ENCODE measurements at places on chromosomes 2 and 18.

- no peak for DNase-seq
Measured at GRCh38 chr2:9276901-9277451, 70.4 kb downstream of the ASAP2 start.

DNA sequence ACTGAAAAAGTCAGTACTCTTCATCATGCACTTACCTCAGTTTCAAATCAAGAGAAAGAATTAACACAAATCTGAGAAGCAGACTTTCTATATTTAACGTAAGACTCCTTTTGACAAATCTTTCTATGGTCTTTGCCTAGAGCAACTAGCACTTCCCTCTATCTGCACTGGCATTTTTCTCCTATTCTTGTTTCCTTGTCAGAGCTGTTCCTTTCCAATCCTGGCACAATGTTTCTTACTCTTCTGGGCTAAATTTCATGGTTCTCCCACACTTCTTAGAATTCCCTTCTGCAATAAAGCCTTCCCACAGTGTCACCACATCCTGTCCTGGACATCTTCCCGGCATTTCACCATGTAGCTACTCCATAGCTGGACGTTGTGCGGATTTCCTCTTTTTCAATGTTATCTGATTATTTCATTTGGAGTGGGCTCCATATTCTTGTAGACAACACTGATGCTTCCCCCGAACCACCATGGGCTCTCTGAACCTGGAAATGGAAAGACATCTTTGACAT lies 144.7 kb upstream of the CTNNA2 start:
- no peak for DNase-seq

DNA sequence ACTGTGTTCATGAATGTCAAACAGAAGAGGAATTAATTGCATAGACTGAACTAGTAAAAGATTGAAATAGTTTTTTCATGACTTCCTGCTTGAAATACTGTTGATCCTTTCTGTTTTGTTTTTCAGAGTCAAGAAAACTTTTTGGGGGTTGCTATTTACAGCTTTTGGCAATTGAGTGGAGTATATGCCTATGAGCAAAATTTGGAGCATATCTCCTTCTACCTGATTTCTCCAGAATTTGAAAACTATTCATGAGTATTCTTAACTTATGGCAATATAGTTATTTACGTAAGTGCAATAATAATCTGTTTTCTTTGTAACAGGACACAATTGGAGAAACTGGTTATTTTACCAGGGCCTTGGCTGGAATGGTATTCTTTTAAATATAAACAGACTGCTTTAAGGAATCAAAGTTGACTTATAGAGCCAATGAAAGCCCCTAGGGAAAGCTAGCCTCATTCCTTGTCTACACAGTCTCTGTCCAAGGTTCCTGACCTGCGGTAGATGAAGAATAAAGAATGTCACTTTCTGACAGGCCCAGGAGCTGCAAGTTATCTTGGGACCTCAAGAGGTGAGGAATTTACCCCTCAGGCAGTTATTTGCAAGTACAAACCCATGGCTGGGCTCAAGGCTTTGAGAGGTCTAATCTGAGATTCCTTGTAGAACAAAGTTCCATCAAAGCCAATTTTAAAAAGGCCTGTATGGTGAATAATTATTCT lies 193.5 kb upstream of the NDUFV2 start:
- DNase-seq: no peak

DNA sequence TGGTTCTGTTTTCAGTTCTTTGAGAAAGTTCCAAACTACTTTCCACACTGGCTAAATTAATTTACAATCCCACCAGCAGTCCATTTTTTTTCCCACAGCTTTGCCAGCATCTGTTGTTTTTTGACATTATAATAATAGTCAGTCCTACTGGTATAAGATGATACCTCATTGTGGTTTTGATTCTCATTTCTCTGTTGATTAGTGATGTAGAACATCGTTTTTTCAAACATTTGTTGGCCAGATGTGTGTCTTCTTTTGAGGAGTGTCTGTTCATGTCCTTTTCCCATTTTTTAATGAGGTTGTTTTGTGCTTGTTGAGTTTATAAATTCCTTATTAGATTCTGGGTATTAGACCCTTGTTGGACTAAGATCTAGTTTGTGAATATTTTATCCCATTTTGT lies 376.8 kb upstream of the NT5C1B start:
- DNase-seq: no peak

DNA sequence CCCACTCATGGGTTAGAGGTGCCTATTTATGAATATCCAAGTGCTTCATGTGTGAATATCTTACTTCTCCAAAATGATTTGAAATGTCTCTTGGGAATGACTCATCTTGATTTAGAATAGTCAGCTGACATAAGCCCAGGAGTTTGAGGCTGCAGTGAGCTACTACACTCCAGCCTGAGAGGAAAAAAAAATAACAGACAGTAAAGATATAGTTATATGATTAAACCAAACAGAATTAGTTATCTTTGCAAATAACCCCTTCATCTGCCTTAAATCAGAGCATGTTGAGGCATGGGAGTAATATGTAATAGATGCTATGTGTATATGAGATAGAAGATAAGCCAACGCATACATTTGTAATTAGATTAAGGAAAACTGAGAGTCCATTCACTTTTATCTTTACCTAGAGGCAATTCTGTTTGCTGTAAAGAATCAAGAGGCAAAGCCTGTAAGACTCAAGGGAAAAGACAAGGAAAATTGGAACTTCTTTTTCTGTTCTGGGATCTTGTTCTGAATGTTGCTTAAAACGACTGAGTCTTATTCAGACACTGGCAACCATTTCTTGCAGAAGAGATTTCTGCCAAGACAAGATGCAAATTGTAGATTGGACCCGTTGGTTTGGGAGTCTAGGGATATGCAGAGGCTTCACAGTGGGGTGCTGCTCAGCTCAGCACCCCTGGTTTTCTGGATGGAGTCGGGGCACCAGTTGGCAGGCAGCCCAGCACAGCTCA lies 104.4 kb downstream of the LIPG start:
- no peak for DNase-seq

- DNase-seq: no peak
Measured at GRCh38 chr18:32907648-32908423, 135.0 kb upstream of the KLHL14 start.

DNA sequence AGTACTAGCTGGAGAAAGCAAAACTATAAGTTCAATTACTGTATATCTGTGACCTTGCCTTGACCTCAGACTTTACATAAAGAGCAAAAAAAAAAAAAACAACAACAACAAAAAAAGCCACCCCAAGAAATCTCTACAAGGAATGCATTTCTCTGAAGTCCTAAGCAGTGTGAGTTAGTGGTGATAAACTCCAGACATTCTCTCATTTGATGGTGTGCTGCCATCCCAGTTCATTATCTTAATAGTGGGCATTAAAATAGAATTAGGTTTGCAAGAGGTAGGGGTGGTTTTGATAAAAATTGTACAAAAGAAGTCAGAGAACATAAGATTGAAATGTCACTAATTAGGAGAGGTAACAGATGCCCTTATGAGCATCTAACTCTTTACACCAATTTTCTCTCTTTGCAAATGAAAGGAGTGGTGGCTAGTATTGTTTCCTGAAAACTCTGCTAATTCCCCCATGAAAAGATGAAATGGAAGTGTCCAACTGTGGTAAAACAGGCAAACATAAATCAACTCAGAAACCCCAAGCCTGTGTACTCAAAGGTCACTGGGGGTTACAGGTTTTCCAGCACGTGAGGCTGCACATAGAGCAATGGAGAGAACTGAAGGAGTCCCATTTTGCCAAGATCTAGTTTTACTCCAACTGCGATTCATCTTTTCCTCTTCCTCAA lies 131.9 kb downstream of the MEIS1 start:
- DNase-seq: no peak

DNA sequence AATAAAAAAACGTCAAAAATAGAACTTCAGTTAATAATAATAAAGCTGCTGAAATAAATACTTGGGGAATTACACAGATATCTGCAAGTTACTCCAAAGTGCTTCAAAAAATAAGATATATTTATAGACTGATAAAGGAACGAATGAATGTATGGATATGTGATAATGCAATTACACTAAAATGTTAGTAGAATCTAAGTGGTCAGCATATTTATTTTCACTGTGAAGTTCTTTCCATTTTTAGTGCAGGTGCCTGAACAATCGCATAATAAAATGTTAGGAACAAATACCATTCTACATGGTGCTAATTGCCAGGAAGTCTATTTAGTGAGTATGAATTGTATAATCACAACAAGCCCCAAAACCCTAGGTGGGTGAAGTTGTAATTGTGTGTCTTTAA lies 169.6 kb upstream of the RGPD4 start:
- no peak for DNase-seq

DNA sequence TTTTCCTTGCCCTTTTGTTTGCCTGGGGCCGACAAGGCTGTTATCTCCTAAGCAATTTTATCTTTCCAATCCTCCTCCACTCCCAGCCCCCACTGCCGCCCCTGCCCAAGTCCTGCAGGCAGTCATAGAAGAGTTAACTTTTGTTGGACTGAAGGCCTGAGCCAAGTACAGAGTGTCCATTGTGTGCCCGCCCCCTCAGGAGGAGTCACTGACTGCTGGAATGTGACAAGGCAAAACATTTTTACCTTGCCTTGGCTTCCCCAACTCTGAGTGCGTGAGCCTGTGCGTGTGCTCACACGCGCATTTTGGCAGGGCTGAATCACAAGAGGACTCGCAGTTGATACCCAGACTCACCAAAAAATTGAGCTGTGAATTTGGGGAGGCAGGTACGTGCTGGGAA lies 16.2 kb downstream of the SETBP1 start:
- DNase-seq: no peak

DNA sequence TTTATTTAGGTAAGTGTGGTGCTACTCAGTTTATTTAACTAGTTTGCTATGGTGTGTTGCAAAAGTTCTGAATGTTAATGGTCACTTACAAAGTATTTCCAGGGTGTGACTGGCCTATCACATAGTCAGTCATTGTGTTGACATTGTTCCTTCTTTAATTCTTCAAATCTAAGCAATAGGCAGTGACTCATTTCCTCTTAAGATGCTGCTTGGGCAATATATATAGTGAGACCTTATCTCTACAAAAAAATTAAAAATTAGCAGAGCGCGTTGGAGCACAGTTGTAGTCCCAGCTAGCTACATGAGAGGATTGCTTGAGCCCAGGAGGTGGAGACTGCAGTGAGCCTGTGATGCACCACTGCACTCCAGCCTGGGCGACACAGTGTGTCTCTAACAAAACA lies 5.8 kb upstream of the CCDC88A start:
- DNase-seq: no peak

GRCh38 chr18:59846814-59847490 lies 52.8 kb upstream of the PMAIP1 start:
- no peak for DNase-seq

GRCh38 chr18:812376-813171 lies 532 bp upstream of the YES1 start:
- DNase-seq: peak; percentile 46

GRCh38 chr2:24016376-24016761 lies 6.5 kb downstream of the MFSD2B start:
- DNase-seq: no peak

- no peak for DNase-seq
Measured at GRCh38 chr2:148603562-148603920, 41.0 kb upstream of the EPC2 start.

- DNase-seq: no peak
Measured at GRCh38 chr18:13126966-13127598, 91.5 kb upstream of the LDLRAD4 start.

GRCh38 chr18:6374340-6374739 lies 40.4 kb downstream of the L3MBTL4 start:
- DNase-seq: no peak

DNA sequence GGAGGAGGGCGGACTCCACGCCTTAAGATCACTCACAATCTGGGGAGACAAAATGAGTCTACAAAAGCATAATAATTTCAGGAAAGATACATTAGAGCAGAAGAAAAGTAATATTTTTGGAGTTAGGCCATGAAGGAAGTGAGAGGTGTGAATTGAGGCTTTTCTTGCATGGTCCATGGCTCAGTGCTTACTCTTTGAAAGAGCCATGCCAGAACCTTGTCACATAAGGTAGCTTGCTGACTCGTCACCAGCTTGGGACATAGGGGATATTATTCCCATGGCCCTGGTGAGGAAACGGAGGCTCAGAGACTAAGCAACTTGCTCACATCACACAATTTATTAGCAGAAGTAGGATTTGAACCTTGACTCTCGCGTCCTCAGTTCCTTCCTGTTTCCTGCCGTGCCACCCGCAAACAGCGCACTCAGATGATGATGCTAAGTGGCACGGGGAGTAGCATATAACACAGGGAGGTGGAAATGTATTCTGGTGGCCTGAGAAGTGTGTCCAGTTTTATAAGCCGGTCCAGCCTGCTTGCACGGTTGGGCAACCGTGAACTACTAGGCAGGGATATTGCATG lies 312.2 kb upstream of the EPAS1 start:
- DNase-seq: no peak

DNA sequence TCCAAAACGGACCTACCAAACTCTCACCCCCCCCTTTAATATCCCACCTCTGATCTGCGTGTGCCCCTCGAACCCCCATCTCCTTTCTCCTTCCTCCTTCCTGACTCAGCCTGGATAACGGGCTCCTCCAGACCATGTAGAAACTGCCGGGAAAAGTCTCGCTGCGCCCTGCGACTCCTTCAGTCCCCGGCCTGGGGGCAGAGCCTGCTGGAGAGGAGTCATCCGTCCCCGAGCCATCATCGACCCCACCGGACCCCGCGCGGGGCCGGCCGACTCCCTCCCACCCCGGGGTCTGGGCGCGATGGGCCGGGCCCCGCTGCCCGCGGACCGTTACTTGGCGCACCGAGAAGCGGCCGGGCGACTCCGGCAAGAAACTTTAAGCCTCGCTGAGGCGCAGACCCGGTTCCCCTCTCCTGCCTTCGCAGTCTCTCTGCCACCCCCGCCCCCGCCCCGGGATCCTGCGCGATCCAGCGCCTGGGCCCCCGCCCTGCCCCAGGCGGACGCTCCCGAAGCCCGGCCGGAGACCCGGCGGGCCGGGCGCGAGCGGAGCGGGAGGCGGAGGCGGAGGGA lies 3.4 kb downstream of the ZEB2 start:
- no peak for DNase-seq

- DNase-seq: no peak
Measured at GRCh38 chr2:98252038-98252773, 94.0 kb upstream of the CNGA3 start.

- no peak for DNase-seq
Measured at GRCh38 chr2:131543385-131543891, 15.8 kb downstream of the CCDC74A start.

- no peak for DNase-seq
Measured at GRCh38 chr2:202269585-202269984, 4.0 kb downstream of the NOP58 start.

DNA sequence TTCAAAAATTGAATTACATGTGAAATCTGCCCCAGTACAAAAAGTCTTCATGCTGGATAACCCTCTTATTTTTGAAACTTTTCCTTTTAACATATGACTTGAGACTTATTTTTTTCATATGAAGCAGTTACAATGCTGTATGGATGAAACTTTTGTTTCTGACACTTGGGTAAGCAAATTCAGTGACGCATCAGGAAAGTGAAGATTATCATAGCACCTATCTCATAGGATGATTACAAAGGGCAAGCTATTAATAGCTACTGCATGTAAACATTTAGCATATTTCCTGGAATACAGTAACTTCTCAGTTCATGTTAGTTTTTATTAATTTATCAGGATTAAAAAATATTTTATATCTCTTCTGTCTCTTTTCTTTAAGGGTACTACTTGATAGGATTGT lies 1109.2 kb downstream of the LRP1B start:
- DNase-seq: no peak
